ENCODE measurements at places on chromosomes 12 and 14.

DNA sequence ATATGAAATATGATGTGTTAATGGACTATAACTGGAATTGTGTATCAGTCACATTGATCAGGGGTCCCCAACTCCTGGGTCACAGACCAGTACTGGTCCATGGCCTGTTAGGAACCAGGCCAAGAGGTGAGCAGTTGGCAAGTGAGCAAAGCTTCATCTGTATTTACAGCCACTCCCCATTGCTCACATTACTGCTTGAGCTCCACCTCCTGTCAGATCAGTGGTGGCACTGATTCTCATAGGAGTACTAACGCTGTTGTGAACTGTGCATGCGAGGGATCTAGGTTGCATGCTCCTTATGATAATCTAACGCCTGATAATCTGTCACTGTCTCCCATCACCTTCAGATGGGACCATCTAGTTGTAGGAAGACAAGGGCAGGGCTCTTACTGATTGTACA lies 72.3 kb downstream of the CDK17 start:
- DNase-seq = no peak

GRCh38 chr14:62301911-62302310 lies 539.7 kb downstream of the SNAPC1 start:
- DNase-seq = no peak

- no peak for DNase-seq
Observed at GRCh38 chr14:49550286-49551184, 35.6 kb downstream of the RPS29 start.

DNA sequence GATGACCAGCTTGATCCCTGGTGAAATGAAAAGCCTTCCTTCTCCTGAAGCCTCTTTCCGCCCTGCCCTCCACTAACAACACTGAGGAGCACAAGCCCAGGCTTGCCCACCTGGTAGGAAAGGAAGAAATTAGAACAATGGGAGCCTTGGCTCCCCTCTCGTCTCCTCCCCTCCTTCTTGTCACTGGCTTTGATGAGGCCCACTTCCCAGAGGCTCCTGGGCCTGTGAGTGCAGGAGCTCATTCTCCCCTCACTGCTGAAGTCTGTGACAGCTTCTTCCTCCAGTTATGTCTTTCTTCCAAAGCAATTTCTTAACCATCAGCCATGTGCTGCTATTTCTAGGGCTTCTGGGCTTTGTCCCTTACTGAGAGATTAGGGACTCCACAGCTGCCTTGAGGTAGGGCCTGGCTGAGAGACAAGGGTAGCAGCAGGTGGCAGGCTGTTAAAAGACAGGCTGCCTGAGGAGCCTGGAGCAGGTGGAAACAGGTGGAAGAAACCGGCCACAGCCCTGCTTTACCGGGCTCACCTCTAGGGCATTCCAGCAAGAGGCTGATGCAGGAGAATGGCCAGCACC lies 53.6 kb upstream of the SRSF5 start:
- no peak for DNase-seq

DNA sequence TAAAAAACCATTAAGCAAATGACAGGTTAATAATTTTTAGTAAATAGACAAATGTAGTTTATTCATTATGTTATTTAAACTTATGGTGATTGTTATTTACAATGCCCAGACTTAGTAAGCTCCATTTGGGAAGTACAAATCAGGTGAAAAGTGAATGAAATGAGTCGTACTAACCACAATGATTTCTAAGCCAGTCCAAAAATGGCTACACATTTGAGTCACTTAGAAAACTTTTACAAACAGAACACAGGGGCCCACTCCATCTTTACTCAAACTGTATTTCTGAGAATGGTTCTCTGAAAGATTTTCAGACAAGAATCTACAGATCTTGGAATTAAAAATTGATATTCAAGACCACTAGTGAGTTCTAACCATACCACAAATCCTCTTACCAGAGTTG lies 653.3 kb upstream of the MIS18BP1 start:
- DNase-seq = no peak

DNA sequence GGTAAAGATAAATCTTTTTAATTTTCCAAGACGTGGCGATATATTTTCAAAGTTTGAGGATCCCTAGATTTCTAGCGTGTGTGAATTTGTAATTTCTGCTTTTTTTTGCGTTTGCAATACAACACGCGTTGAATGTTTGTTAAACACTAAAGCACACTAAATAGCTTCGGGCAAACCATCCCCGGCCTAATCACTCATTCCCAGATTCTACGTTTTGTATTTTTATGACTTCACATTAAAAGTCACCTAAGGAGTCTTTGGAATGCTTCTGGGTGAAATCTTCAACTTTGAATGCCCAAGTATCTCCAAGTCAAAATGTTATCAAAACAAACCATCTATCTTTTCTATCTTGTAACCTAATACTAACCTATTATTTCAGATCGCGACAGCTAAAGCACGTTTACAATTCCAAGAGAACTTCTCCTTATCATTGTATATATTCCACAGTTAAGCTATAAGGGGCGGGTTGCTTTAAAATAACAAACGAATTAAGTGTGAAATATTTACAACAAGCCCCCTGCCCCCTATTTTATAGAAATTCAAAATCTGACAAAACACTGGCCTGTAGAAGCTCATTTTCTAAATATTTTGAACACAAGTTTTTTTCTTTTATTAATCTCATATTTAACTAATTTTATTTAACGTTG lies 1.1 kb downstream of the ALX1 start:
- no peak for DNase-seq

- no peak for DNase-seq
Observed at GRCh38 chr12:2298556-2299200, 245.9 kb downstream of the CACNA1C start.

- no peak for DNase-seq
Observed at GRCh38 chr12:14260011-14260993, 105.2 kb upstream of the ATF7IP start.

All from effector memory CD8-positive, alpha-beta T cell (primary cell).